GM10248 (cell line): ENCODE measurements at places on chromosomes 1 and 21.

GRCh38 chr1:174352883-174353608, 94.7 kb upstream of the GPR52 start:
- DNase-seq, result no peak

GRCh38 chr1:161952607-161953172, 71.0 kb downstream of the OLFML2B start:
- DNase-seq, result no peak

GRCh38 chr1:191528275-191528674, 630.0 kb upstream of the RGS18 start:
- DNase-seq, result no peak

- DNase-seq, result no peak
Measured at GRCh38 chr21:34513129-34513675, 1.2 kb upstream of the KCNE1 start.

DNA sequence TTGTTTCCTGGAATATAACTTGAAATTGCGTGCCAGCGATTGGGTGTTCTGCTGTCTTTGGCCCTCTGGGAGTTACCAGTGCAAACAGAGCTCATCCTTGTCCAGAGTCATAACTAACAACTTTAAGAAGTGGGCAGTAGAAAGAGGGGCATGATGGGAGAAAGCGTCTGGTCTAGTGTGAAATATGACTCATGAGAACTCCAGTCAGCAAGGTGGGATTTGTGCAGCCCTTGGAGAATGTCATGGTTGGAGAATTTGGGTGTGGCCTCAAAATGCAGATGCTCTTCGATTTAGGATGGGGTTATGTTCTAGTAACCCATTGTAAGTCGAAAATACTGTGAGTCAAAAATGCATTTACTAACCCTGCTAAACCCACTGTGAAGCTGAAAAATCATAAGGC, 12.9 kb downstream of the ATP1B1 start:
- no peak for DNase-seq

GRCh38 chr1:158400871-158401270, 1.6 kb upstream of the OR10T2 start:
- DNase-seq, result no peak

DNA sequence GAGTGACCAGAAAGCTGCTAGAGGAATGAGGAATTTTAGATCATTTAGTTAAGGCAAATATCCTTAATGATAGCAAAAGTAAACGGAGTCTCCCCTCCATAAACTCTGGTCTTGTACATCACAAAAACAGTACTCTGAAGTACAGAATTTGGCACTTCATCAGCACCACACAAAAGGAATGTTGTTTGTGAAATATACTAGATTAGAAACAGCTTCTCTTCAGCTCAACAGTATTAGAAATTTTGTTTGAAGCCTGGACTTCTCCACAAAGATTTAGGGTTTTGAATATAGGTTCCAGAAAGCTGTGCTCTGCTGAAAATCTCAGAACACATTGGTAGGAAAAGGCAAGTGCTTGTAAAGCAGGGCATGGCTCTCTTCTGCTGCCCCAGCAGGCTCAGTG, 135.1 kb upstream of the PTGFR start:
- DNase-seq, result no peak

DNA sequence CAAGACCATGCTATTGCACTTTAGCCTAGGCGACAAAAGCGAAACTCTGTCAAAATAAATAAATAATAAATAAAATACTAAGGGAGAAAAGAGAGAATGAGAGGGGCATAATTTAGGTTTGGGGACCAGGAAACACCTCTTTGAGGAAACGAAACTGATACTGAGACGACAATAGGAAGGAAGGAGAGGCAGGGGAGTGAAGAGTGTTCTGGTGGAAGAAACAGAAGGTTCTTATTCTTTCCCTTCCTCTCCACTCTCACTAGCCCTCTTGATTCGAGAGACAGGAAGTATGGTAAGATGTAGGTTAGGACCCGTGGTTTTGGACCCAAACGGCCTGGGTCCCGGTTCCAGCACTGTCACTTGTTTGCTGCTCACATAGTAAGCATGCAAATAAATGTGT, 1.6 kb upstream of the NKAIN1 start:
- DNase-seq, result no peak

GRCh38 chr1:79708646-79709265, 702.2 kb upstream of the ADGRL4 start:
- no peak for DNase-seq

DNA sequence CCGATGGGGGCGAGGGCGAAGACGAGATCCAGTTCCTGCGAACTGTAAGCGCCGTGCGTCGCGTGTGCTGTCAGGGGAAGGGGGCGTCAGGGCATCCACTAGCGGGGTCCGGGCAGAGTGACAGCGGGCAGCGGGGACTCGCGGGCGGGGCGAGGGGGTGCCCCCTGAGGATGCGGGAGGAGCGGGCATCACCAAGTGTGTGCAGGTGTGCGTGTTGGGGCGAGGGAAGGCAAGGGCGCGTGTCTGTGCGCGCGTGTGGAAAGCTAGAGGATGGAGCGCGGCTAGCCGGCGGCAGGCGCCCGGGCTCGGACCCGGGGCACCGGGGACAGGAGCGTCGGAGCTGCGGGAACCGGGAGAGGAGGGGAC, 525 bp downstream of the RYR2 start:
- DNase-seq, result no peak

DNA sequence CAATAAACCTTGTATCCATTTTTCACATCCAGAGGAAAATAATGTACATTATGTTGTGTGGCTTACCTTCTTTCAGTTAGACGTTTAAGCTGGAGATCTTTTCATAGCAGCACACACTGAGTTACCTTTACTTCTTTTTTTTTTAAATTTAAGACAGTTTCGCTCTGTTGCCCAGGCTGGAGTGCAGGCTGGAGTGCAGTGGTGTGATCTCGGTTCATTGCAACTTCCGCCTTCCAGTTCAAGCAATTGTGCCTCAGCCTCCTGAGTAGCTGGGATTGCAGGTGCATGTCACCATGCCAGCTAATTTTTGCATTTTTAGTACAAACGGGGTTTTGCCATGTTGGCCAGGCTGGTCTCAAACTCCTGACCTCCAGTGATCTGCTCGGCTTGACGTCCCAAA, 7.4 kb upstream of the CAMTA1 start:
- DNase-seq, result no peak

DNA sequence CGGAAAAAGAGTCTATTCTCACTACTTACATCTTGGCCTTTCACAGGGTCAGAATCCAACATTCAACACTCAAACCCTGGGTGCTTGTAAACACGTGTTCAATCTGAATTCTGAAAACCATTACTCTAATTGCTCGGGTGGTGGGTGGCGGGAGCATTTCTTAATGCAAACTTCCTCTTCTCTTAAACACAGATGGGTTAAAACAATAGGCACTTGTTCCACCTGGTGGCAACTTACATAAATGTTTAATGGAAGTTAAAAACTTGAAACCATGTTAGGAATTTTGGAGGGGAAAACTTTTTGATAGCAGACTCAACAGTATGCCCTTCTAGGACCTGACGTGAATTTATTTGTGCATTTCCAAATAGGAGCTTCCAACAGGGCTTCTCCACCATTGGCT, 23.4 kb upstream of the TDRD10 start:
- DNase-seq, result peak; percentile 47

- no peak for DNase-seq
Measured at GRCh38 chr21:25750085-25750484, 15.3 kb downstream of the GABPA start.

GRCh38 chr1:54014009-54014629, 3.9 kb downstream of the LDLRAD1 start:
- no peak for DNase-seq

GRCh38 chr1:117795190-117795589, 134.2 kb downstream of the GDAP2 start:
- no peak for DNase-seq

- no peak for DNase-seq
Measured at GRCh38 chr21:36415375-36415774, 30.2 kb downstream of the CHAF1B start.

- peak; percentile 55 for DNase-seq
Measured at GRCh38 chr1:31699341-31699891, 4.4 kb downstream of the COL16A1 start.

GRCh38 chr1:116372191-116372590, 853 bp upstream of the ATP1A1 start:
- DNase-seq, result no peak

- DNase-seq, result peak; percentile 17
Measured at GRCh38 chr1:166907763-166908162, 31.7 kb upstream of the TADA1 start.

DNA sequence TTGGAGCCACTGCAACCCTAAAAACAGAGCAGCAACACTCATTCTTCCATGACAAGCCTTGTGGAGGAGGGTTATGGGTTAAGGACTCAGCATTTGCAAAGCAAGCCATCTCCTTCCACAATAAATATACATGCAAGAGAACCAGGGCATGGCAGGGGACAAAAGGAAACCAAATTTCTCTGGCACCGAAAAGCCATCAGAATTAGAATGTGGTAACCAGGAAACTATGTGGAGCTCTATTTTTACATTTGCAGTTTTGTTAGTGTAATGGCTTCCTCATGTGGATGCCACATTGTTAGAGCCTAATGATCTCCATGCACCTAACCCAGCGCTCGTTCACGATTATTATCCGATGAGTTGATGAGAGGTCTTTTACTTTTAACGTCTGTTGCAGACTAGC, 91.7 kb downstream of the NAV1 start:
- no peak for DNase-seq

DNA sequence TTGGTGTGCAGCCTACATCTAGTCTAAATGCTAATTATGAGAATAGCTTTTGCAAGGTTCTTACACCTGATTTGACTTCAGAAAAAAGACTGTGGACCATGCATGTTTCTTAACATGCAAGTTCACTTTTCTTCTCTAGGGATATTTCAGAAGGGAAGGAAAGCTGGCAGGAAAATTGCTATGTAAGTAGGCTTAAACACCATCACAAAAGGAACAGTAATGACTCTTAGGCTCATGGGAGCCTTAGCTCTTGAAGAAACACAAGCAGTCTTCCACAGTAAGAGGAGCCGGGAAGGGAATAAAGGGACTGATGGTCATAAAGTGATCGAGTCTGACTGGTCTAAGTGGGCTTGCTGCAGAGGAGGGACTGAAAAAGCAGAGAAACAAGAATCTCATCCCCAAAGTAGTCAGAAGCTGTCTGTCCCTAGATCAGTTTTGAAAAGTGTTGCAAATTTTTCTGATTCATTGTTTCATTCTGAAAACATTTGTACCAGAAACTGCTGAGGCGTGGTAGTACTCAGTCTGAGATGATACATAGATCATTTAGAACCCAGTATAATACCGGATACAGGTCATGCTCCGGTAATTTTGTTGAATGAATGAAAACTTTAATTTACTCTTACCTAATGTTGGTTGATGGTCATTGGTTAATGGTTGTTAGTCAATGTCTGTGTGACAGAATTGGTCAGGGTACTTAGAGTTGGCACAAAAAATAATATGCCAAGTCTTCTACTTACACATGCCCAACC, 40.9 kb downstream of the SMYD2 start:
- DNase-seq, result no peak

- DNase-seq, result no peak
Measured at GRCh38 chr1:116357487-116357886, 15.6 kb upstream of the ATP1A1 start.

GRCh38 chr1:150995896-150996295, 10.8 kb downstream of the MINDY1 start:
- DNase-seq, result no peak
